ENCODE measurements at places on chromosomes 1 and 21.

GRCh38 chr1:228748029-228748428, 12.8 kb downstream of the RHOU start:
- DNase-seq = no peak

GRCh38 chr1:203186446-203187303, at the start of gene CHI3L1:
CHI3L1 (minus strand) TSS chr1:203186704; CDS start chr1:203186623, 81 bp downstream.
- DNase-seq = no peak

DNA sequence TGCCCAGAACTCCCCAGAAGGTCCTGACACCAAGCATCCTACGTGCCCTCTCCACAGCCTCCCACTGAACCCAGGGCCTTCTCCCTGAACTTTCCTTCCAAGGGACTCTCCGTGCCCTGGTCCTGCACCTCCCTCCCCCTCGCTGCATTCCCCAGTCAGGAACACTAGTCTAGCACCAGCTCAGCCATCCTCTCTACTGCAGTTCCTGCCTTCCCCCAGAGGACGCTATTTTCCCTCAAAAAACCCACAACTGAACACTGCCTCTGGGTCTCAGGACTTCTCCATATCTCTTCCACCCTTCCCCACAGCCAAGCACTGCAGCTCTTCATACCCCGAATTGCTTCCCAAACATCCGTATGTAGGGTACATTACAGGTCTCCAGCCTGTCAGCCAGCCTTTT, 12.6 kb upstream of the ARTN start:
- DNase-seq = no peak

DNA sequence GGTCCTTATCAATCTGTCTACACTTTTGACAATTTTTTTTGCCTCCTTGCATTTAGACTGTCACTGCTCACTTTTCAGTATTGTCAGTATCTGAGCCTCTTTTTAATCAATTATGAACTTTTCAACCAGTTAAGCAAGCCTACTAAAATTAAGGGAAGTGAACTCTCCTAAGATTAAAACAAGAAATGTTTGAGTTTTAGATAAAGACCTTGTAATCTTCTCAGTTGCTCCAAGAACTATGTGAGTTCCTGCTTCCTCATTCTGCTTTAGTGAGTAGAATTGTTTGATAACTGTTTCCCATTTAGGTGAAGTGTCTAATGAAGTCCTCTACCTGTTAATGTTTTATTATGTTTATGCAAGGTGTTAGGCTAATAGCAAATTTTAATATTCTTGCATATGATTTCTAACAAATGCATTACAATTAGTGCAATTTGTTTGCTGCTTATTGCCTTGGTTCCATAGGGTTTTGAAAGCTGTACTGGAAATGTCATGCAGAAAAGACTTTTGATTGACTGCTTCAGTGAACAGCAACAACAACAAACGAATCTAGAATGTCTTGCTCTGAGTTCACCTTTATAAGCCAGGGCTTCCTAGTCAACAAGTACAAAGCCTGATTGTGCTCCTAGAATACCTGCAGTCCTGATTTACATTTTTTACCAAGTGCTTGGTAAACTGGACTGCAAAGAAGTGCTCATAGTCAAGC, 40.9 kb downstream of the PLA2G4A start:
- DNase-seq = no peak

DNA sequence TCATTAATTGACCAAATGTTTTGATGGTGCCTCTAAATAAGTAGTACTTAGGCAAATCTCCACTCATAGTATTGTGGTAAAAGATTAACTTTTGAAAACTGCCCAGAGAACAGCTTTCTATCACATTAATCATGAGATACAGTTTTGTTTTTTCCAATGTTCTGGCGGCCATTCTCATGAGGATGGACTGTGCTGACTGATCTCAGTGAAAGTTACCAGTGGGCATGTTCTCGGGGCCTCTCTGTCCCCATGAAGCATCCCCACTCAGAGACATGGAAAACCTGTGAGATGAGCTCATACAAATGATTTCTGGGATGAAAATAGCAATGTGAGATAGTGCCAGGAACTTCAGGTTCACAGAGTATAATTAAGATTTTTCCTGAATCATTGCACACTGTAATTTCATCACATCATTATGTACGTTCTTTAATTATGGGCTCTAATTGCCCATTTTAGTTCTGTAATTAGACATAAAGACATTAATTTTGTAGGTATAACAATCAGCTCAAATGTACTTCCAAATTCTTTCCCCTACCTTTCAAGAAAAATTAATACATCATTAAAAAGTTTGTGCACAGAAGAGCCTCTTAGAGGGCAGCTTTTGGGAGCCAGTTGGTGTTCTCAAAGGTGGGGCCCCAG, 40.5 kb downstream of the DDR2 start:
- DNase-seq = no peak

GRCh38 chr1:223752721-223753515, 40.6 kb downstream of the CAPN2 start:
- DNase-seq = no peak

DNA sequence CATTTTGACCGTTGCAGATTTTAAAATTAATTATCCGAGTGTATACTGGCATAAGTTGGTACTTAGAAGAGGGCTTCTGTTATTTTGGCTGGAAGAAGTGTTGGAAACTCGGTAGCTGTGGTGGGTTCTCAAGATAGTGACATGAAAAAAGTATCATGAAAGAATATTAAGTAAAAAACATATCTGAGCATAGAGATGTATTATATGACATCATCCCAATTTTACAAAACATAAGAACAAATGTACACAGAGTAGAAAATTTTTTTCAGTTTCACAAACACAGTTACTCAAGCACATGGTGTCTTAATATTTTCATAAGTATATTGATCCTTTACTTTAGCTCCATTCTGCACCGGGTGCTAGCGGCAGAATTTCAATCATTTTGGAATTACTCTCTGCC, 684 bp downstream of the IFI16 start:
- DNase-seq = no peak

- no peak for DNase-seq
Observed at GRCh38 chr1:19643602-19644394, at the start of gene NBL1. NBL1 (plus strand) TSS chr1:19644311; CDS start chr1:19655031, 10,720 bp downstream.

- no peak for DNase-seq
Observed at GRCh38 chr21:43004926-43005325, 30.6 kb downstream of the PKNOX1 start.

DNA sequence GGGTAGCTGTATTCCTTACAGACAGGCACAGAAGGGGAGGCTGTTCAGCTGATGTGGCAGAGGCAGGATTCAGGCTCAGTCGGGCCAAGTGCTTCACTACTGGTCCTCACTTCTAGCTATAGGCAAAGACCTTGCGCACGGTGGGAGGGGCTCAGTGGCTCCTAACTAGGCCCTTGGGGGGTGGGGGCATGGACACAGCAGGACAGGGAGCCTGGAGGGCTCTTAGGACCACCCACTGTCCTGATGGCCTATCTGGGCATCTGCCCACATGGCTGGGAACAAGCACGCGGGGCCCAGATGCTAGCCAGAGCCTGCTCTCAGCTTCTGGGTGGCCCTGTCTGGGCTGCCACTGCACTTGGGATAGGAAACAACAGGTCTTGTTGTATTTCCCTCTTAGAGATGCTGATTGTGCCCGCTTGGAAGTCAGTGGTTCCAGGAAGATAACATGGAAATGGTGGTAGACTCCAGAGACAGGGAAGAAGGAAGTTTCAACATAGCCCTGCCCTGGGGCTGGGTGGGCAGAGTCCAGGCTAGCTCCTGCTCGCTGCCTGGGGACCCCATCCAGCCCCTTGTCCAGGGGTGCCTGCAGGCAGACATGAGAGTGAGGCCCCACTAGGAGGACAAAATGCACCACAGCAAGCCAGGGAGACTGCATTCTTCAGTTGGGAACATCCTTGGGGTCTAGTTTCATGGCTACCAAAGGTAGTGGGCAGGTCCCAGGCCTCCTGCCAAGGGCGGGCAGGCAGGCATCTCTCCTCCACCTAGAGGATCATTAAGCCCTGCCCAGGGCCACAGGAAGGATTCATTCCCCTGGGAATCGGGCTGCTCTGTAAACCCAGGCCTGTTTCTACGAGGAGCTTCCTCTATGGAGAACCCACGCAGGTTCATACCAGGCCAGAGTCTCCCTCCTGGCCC, 102.5 kb downstream of the BCAR3 start:
- DNase-seq = no peak

GRCh38 chr1:61754545-61754944, 12.3 kb downstream of the PATJ start:
- DNase-seq = no peak

DNA sequence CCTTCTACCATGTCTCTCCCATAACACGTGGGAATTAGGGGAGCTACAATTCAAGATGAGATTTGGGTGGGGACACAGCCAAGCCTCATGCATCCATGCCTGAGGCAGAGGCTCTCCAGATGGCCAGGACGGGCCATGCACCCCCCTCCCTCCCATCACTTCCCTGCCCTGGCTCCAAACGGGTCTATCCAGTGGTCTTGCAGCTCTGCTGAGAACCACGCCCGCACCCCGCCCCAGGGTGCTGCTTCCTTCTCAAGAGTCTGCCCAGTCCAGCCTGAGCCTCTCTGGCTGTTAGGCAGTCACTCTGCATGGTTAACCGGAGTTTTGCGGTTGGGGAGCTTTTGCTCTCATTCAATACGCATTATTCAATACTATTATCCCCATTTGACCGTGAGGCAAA, 131.5 kb upstream of the TMEM51 start:
- no peak for DNase-seq

- no peak for DNase-seq
Observed at GRCh38 chr1:110690709-110691365, 16.1 kb upstream of the KCNA3 start.

DNA sequence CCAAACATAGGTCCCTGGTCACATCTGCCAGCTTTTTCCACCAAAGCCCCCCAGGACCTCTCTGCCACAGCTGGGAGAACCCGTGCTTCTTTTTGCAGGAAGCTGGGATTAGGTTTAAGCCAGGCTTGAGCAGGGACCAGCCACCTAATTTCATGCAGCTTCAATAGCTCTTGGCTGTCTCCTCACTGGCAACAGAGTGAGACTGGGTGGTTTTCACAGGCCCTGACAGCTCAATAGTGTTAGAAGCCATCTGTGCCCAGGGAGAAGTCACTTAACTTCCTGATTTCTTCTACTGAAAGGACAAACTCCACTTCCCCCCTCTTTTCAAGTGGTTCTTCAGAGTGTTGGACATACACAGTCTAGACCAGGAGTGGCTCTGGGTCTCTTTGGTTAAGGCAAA, 20.4 kb upstream of the SRSF4 start:
- DNase-seq = no peak

GRCh38 chr1:41900603-41901444, 17.9 kb downstream of the HIVEP3 start:
- DNase-seq = peak; percentile 29

- DNase-seq = peak; percentile 53
Observed at GRCh38 chr21:43211072-43211759, 42.4 kb downstream of the CRYAA start.

DNA sequence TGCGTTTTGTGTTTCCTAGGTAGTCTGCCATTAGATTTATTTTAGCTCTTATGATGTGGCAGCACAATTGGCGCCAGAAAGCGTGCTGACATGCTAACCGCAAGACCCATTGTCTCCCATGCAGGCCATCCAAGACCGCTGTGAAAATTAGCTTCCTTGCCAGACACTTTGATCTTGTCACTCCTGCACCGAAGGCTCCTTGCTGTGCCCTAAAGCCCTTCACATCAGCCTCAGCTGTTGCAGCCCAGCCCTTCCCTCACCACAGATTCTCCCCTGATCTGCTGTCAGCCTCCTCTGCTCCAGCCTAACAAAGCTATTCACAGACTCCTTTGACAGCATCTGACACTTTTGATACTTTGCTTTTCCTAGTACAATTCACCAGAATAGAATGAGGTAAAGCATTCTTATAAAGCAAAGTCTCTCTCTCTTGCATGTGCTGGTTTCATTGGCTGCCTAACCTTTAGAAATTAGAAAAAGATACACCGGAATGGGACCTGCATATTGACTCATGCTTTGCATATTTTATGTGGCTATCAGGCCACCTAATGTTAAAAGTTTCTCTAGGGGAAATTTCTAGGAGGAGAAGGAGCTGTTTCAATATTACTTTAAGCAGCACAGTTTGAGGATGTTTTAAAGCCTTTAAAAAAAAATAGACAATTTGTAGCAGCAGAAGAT, 280.3 kb upstream of the FMN2 start:
- DNase-seq = peak; percentile 56

DNA sequence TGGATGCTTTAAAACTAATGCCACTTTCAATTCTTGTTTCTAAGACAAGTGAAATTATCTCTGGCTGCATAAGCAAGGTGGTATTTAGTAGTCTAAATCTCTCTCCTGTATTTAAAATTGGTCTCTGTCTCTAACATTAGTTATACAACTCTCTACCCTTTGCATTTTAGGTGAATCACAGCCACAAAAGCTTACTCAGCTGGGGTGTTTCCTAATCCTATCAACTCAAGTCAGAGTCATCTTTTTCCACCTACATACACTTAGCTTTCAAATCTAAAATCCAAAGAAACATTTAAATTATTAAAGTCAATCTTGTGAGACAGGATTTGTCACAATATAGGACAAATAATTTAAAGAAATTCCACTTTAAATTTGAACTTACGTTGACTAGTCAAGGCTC, 255.1 kb upstream of the CXADR start:
- no peak for DNase-seq

DNA sequence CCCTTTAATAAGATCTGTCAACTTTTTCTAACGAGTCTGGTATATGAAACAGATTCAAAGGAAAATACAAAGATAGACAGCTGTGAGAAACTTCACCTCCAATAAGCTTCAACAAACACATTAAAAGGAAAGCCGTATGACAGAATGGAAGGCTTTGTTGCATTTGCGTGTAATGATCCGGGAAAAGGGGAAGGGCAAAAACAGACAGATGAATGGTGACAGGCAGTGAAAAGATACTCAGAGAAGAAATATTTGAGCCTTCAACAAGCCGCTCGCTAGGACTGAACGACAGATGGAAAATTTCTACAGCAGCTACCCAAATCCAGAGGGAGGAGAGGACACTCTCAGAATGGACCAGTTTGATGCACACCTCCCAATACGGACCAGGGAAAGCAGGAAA, 14.9 kb downstream of the COPA start:
- no peak for DNase-seq

DNA sequence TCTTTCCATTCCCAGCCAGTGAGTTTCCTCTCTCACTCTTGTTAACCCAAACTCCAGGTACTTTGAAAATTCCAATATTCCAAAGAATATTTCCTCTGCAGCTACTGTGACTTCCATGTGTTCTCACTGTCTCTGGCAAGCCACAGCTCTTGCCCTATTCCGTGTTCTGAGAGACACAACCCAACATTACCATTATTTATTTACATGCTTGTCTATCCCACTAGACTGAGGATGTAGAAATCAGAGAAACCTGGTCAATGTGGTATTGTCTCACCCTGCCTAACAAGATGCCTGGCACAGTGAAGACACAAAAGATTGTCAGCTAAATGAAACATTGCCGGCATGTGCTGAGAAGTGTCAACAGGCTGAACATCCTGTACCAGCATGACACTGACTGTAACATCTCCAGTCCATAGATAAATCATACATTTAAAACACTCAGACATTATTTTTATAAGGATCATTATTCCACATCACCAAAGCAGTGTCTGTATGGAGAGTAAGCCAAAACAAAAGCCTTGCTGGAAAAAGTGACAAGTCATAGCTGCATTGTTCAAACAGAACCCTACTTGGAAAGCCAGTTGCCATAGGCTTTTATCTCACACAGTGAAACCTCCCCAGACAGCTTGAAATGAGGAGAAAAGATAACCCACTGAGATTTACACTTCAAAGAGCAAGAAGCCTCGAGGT, 72.3 kb downstream of the SIPA1L2 start:
- no peak for DNase-seq
